ENCODE measurements at places on chromosomes 13 and 19. TPM values are rescaled to one million over a fixed set of nuclear protein-coding genes. Genes with fewer than 3 reads are reported as not detected.

- no peak for DNase-seq
- no peak overlapping the region for H3K4me3 ChIP-seq
- H3K27ac ChIP-seq: no peak overlapping the region
- no peaks in the 10 kb centered on the region for H3K27me3 ChIP-seq
These were observed 66.9 kb upstream of the POSTN start for GRCh38 chr13:37665420-37665819.

DNA sequence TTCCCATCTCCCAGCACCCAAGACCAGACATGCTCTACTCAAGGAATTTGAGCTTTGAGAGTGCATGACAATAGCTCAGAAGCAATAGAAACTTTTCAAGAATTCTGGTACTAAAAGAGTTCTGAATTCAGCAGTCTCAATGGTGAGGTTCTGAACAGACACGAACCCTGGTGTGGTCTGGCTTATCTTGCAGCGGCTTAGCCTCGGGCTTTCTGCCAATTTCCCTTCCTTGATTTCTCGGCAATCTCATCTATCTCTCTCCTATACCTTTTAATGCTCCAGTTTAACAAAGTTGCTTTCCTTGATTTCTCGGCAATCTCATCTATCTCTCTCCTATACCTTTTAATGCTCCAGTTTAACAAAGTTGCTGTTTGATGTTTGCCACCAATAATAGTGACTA lies 174.6 kb downstream of the SPRY2 start:
- no peak for DNase-seq
- H3K4me1 ChIP-seq: peaks cover 14% of the 10 kb centered on the region
- H3K4me3 ChIP-seq: no peak overlapping the region

- H3K4me1 ChIP-seq: peaks cover 81% of the 10 kb centered on the region
- H3K27ac ChIP-seq: peak overlapping the region; percentile 65
- H3K36me3 ChIP-seq: no peaks in the 10 kb centered on the region
- H3K27me3 ChIP-seq: no peaks in the 10 kb centered on the region
These were observed 20.4 kb downstream of the MYCBP2 start for GRCh38 chr13:77306458-77306857.

- H3K4me1 ChIP-seq: no peaks in the 10 kb centered on the region
- H3K36me3 ChIP-seq: no peaks in the 10 kb centered on the region
- DNase-seq: no peak
- no peak overlapping the region for H3K4me3 ChIP-seq
- no peak overlapping the region for H3K27ac ChIP-seq
- no peaks in the 10 kb centered on the region for H3K27me3 ChIP-seq
These were observed 46.4 kb upstream of the FAM216B start for GRCh38 chr13:42735010-42735409.

GRCh38 chr13:106443607-106444322 lies 91.7 kb downstream of the EFNB2 start:
- no peak for DNase-seq
- H3K27ac ChIP-seq: no peak overlapping the region
- no peaks in the 10 kb centered on the region for H3K36me3 ChIP-seq

GRCh38 chr19:571566-571974 lies 826 bp upstream of the BSG start:
- no peaks in the 10 kb centered on the region for H3K27me3 ChIP-seq
- peaks cover 30% of the 10 kb centered on the region for H3K4me1 ChIP-seq
- peak overlapping the region; percentile 81 for H3K4me3 ChIP-seq

- no peaks in the 10 kb centered on the region for H3K27me3 ChIP-seq
- H3K36me3 ChIP-seq: no peaks in the 10 kb centered on the region
- H3K4me3 ChIP-seq: no peak overlapping the region
- no peak for DNase-seq
These were observed 41.9 kb upstream of the PSG2 start for GRCh38 chr19:43124360-43124759.

DNA sequence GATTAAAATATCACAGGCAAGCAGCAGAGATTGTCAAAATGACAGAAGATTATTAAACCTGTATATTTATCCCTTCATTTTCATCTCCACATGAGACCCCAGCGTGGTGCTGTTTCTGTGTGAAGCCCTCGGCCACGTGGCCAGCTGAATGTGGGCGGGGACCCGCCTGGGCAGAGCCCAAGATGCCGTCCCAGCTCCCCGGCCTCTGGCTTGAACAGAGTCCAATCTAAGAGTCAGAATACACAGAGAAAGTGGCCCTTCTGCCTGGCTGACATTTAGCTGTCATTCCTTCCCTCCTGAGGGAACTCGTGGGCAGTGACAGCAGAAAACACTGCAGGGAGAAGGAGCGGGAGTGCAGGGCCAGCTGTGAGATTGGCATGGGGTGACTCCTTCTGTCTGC lies 34.9 kb upstream of the UQCRFS1 start:
- H3K27me3 ChIP-seq: no peaks in the 10 kb centered on the region
- no peaks in the 10 kb centered on the region for H3K4me1 ChIP-seq
- no peak for DNase-seq

DNA sequence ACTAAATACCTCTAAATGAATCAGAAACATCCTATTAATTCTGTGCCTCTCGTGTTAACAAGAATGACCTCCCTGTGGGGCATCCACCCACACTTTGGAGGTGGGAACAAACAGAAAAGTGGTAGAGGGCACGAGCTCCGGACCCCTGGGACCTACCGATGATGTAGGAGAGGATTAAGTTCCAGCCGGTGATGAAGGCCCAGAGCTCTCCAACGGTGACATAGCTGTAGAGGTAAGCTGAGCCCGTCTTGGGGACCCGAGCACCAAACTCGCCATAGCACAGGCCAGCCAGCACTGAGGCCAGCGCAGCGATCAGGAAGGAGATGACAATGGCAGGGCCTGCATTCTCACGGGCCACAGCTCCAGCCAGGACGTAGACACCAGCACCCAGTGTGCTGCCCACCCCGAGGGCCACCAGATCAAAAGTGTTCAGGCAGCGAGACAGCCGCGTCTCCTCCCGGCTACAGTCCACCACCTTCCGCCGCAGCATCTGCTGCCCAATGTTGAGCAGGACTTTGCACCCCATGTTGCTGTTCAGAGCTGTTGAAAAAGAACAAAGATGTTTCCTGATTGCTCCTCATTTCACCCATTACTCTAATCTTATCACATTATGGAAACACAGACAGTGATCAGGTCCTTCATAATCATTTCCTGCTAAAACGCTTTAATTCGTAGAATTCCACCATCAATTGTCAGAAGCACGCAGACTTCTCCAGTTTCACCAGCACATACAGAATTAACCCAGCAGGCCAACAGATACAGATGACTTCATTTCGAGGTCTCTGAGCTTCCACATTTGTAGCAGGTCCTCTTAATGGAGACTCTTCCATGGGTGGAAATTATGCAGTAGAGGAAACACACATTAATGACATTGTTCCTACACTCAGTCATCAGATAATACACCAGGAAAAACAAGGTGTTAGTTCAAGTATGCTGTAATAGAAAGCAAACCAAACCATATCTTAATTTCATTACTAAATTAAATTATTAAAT lies 59.5 kb downstream of the SLC7A1 start:
- H3K4me3 ChIP-seq: no peak overlapping the region
- no peaks in the 10 kb centered on the region for H3K36me3 ChIP-seq
- no peak overlapping the region for H3K27ac ChIP-seq
- no peaks in the 10 kb centered on the region for H3K27me3 ChIP-seq

DNA sequence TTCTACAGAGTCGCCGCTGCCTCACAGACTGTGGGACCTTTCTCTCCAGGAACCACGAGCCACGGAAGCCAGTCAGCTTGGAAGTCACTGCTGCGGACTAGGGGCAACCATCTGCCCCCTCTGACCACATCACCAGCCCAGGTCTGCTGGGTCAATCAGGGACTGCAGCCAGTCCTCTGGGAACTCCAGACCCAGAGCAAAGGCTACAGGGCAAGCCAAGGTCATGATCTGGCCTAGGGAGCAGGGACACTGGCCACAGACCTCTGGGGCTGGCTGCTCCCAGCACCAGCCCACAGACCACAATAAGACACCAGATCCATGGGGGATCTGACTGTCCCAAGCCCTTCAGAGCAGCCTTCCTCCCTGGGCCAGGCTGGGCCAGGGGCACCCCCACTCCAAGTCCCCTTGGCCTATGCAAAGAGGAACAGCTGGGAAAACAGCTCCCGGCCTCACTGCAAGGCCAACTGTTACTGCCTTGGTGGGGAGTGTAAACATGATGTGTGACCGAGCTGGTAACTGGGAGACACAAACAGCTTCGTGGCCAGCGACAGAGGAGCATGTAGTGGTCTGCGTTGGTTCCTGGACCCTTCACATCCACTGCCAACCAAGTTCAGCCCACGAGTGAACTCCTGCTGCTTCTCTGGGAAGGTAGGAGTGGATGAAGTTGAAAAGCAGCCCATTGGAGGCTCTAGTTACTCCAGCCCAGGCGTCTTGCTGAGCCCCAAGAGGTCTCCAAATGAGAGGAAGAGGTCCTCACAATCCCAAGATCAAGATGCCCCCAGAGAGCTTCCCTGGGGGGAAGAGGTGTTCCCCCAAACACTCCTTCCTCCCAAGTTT lies 1.5 kb downstream of the AKT2 start:
- H3K27me3 ChIP-seq: no peaks in the 10 kb centered on the region
- peak overlapping the region; percentile 96 for H3K27ac ChIP-seq
- DNase-seq: peak; percentile 59
- H3K36me3 ChIP-seq: no peaks in the 10 kb centered on the region
- peaks cover 75% of the 10 kb centered on the region for H3K4me1 ChIP-seq

DNA sequence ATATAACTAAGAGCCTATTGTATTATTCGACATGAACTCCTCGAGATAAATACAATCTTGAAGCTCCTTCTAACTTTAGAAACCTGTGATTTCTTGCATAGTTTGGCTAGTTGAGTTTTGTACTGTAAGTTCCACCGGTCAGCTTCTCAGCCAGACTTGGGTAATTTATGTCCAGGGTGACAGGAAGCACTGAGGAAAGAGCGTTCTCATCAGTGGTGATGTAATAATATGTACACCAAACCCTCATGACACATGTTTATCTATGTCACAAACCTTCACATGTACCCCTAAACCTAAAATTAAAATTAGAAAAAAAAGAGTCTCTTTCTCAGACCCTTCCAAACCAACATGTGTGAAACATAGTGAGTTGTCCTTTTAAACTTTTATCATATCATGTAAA lies 205.7 kb downstream of the KCNRG start:
- no peaks in the 10 kb centered on the region for H3K27me3 ChIP-seq
- H3K27ac ChIP-seq: peak overlapping the region; percentile 88
- DNase-seq: no peak
- H3K4me3 ChIP-seq: no peak overlapping the region
- H3K36me3 ChIP-seq: no peaks in the 10 kb centered on the region
- peaks cover 21% of the 10 kb centered on the region for H3K4me1 ChIP-seq

- no peaks in the 10 kb centered on the region for H3K4me1 ChIP-seq
- no peaks in the 10 kb centered on the region for H3K36me3 ChIP-seq
- DNase-seq: no peak
- H3K4me3 ChIP-seq: no peak overlapping the region
- peaks cover 22% of the 10 kb centered on the region for H3K27me3 ChIP-seq
These were observed 33.2 kb downstream of the CACNG6 start for GRCh38 chr19:54024660-54025059.

DNA sequence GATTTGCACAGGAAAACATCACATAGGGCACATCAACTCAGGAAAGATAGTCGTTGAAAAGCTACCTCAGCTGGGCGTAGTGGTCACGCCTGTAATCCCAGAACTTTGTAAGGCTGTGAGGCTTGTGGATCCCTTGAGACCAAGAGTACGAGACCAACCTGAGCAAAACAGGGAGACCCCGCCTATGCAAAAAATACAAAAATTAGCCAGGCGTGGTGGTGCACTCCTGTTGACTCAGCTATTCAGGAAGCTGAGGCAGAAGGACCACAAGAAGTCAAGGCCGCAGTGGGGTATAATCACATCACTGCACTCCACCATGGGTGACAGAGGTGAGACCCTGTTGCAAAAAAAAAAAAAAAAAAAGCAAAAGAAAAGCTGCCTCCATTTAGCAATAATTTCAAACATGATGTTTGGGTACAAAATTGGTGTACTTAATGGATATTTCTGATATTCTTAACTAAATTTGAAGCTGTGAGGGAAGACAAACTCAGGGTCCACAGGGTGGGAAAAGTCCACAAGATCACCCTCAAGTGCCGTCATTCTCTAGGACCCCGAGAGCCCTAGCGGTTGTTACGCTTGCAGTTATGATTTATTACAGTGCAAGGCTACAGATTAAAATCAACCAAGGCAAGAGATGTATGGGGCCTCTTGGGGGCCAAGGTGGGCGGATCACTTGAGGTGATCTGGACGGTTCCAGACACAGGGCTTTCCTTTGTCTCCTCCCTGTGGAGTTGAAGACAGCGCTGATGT lies 42.5 kb upstream of the LDLR start:
- H3K4me3 ChIP-seq: no peak overlapping the region
- H3K27me3 ChIP-seq: no peaks in the 10 kb centered on the region
- no peak overlapping the region for H3K27ac ChIP-seq
- no peaks in the 10 kb centered on the region for H3K36me3 ChIP-seq

- no peak overlapping the region for H3K4me3 ChIP-seq
- DNase-seq: no peak
- no peaks in the 10 kb centered on the region for H3K36me3 ChIP-seq
These were observed 197.9 kb upstream of the ZNF536 start for GRCh38 chr19:30174357-30174645.

DNA sequence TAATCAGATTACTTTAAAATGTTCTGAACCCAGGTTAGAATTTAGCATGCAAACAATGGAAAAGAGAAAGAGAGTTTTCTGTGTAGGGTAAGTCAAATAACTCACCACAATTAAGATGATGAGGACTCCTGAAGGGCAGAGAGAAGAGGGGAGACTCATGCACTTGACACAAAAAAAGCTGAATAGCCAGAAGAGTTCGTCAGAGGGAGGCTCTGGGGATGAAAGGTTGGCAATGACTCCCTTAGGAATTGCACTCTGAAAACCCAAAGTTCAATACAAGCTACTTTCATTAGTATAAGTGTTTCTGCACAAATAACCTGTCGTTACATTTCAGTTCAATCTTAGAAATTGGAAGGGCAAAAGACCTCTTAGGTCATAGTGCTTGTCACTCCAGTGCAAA lies 434.4 kb upstream of the PCDH9 start:
- no peaks in the 10 kb centered on the region for H3K27me3 ChIP-seq
- H3K27ac ChIP-seq: no peak overlapping the region
- no peak overlapping the region for H3K4me3 ChIP-seq
- DNase-seq: no peak
- no peaks in the 10 kb centered on the region for H3K36me3 ChIP-seq

- no peak overlapping the region for H3K4me3 ChIP-seq
- no peak for DNase-seq
- no peaks in the 10 kb centered on the region for H3K27me3 ChIP-seq
- no peak overlapping the region for H3K27ac ChIP-seq
- peaks cover 5% of the 10 kb centered on the region for H3K36me3 ChIP-seq
These were observed 9.7 kb upstream of the HSH2D start for GRCh38 chr19:16133818-16134217.

GRCh38 chr19:24051516-24051915 lies 35.5 kb upstream of the ZNF254 start:
- DNase-seq: no peak
- no peak overlapping the region for H3K27ac ChIP-seq
- H3K36me3 ChIP-seq: peaks cover 97% of the 10 kb centered on the region
- no peaks in the 10 kb centered on the region for H3K27me3 ChIP-seq

GRCh38 chr19:37867831-37868230 lies 38.6 kb downstream of the WDR87 start:
- no peaks in the 10 kb centered on the region for H3K4me1 ChIP-seq
- peaks cover 5% of the 10 kb centered on the region for H3K27me3 ChIP-seq
- H3K36me3 ChIP-seq: no peaks in the 10 kb centered on the region
- no peak for DNase-seq

ZC3H13 gene
- 31.2 TPM for total RNA-seq

PRODH2 gene
- total RNA-seq: not detected

IER2 gene
- 75.4 TPM for total RNA-seq

ARHGEF18 gene
- total RNA-seq: 60.2 TPM

REEP6 gene
- total RNA-seq: 1.9 TPM

SSBP4 gene
- total RNA-seq: 63.7 TPM

CDX2 gene
- total RNA-seq: not detected

CTXN1 gene
- total RNA-seq: 2.3 TPM

KIR2DL3 gene
- not detected for total RNA-seq

ZNF540 gene
- 6.8 TPM for total RNA-seq

Measured in spleen (tissue), 13 donors.